ENCODE measurements at places on chromosomes 1 and 21. TPM values are rescaled to one million over a fixed set of nuclear protein-coding genes. Genes with fewer than 3 reads are reported as not detected.

DNA sequence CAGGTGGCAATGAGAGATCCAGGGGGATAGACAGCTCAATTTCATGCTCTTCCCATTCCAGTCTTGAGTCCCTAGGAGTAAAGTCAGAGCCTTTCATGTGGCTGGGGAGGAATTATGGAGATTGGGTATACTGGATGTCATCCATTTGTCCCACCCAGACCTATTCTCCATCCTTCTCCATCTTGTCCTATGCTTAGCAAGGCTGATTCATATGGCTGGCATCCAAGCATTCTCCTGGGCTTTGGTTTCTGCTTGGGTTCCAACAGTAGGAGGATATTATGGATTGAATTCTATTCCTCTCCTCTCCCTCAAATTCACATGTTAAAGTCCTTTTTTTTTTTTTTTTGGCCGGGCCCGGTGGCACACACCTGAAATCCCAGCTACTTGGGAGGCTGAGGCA is 3.8 kb upstream of the CDC20 start:
- H3K27ac ChIP-seq, result no peak overlapping the region
- peaks cover 15% of the 10 kb centered on the region for H3K4me1 ChIP-seq
- no peak overlapping the region for H3K4me3 ChIP-seq
- H3K27me3 ChIP-seq, result no peaks in the 10 kb centered on the region

DNA sequence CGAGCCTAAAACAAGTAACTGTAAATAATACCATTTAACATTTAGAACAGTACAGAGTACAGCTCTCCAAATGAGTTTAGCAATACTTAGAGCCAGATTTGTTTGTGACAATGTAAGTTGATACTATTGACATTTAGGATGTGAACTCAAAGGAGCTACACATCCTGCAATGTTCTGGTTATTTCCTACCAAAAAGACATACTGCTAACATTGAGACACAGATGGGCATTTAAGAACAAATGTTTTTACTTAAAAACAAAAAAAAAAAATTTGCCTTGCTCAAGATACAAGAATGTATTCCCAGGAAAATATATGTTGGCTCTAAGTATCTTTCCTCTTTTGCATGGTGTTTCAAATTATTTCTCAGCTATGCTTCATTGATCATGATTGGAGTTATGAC is 1464.8 kb upstream of the PRMT6 start:
- H3K27me3 ChIP-seq, result no peaks in the 10 kb centered on the region
- DNase-seq, result no peak
- H3K27ac ChIP-seq, result no peak overlapping the region
- no peaks in the 10 kb centered on the region for H3K36me3 ChIP-seq

DNA sequence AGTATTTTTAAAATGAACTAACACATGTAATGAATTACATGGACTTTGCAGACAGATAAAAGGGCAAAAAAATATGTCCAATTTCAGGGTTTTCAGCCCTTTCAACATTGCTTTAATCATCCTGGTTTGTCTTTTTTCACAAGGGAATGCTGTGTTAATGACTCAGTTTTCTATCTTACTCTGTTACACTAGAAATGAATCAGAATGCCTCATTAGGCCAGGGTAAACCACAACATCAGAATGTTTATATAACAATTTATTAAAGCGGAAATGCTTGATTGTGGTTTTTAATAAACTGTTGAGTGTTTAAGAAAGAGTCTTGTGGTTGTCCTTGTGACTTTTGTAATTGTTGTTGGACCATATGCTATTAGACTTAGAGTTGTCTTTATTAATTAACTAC is 13.5 kb downstream of the GORAB start:
- H3K36me3 ChIP-seq, result peaks cover 68% of the 10 kb centered on the region
- no peaks in the 10 kb centered on the region for H3K27me3 ChIP-seq
- DNase-seq, result no peak
- H3K4me3 ChIP-seq, result no peak overlapping the region
- H3K4me1 ChIP-seq, result no peaks in the 10 kb centered on the region

DNA sequence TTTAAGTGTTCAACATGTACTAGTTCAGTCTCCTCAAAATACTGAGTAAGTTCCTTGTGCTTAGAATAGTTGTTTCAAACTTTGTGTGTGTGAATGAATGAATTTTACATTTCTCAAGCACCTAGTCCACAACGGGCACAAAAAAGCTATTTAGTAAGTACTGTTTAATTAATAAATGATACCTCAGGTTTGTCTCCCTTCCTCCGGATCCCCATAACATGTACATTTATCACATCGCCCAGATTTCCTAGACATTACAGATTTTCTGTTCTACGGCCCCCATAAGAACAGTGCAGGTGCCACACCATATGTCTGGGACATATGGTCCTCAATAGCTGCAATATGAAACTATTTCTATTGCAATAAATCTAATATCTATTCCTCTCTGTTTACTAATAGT is 1.3 kb upstream of the TTF2 start:
- no peak for DNase-seq
- no peaks in the 10 kb centered on the region for H3K36me3 ChIP-seq
- H3K4me3 ChIP-seq, result peak overlapping the region; percentile 70
- peak overlapping the region; percentile 85 for H3K27ac ChIP-seq

DNA sequence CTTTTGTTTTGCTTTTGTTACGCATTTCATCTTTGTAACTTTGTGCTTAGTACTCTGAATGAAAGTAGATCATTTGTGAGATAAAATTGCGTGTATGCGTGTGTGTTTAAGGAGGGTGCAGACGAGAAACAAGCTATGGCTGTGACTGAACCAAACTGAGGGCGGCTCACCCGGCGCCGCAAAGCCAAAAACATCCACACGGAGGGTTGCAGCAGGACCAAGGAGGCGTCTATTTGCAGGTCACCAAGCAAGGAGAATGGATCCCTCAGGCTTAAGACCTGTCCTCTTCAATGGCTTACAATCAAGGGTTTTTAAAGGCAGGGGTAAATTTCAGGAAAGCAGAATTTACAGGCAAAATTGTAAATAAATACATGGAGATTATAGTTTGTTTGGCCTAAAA is 12.8 kb downstream of the GCSAML start:
- DNase-seq, result no peak
- H3K4me3 ChIP-seq, result no peak overlapping the region
- no peaks in the 10 kb centered on the region for H3K36me3 ChIP-seq
- no peaks in the 10 kb centered on the region for H3K4me1 ChIP-seq
- H3K27ac ChIP-seq, result no peak overlapping the region

DNA sequence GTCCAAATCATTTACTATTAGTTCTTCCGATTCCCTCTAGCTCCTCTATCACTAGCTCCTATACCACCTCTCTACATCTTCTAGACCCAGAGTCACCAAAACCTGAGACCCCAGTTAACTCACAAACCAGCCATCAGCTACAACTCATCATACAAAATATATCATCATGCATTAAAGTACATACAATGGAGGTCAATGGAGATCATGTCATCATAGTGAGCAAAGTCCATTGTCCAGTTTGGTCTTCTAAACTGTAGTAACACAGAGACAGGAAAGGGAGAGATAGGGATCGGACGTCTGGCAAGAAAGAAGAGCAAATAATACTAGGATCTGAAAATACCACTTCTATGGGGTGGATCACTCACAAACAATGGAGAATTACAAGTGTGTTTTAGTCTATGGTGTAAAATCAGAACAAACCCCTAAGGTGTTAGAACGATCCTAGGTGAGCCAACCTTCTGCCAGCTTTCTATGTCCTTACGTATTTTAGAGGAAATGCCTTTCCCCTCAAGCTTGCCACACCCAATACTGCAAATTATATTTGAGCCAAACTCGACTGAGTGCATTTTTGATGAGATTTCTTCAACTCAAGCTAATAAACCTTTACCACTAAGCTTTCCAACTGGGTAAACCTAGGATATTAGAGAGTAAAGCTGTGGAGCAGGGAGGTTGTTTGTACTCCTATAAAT is 3.9 kb downstream of the ADIPOR1 start:
- no peaks in the 10 kb centered on the region for H3K27me3 ChIP-seq
- no peak overlapping the region for H3K4me3 ChIP-seq
- H3K27ac ChIP-seq, result no peak overlapping the region
- peaks cover 27% of the 10 kb centered on the region for H3K4me1 ChIP-seq
- peaks cover 20% of the 10 kb centered on the region for H3K36me3 ChIP-seq

DNA sequence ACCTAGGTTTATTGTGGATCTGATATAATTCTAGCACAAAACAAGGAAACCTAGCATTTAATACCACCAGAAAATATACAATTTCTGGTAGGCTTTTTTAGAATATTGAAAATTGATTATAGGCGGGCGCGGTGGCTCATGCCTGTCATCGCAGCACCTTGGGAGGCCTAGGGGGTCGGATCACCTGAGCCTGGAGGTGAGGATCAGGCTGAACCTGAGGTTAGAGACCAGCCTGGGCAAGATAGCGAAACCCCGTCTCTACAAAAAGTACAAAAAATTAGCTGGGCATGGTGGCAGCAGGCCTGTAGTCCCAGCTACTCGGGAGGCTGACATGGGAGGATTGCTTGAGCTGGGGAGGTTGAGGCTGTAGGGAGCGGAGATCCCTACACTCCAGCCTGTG is 948 bp upstream of the COP1 start:
- peaks cover 14% of the 10 kb centered on the region for H3K4me1 ChIP-seq
- DNase-seq, result no peak
- H3K27ac ChIP-seq, result peak overlapping the region; percentile 92
- H3K4me3 ChIP-seq, result peak overlapping the region; percentile 99
- no peaks in the 10 kb centered on the region for H3K27me3 ChIP-seq
- H3K36me3 ChIP-seq, result no peaks in the 10 kb centered on the region

DNA sequence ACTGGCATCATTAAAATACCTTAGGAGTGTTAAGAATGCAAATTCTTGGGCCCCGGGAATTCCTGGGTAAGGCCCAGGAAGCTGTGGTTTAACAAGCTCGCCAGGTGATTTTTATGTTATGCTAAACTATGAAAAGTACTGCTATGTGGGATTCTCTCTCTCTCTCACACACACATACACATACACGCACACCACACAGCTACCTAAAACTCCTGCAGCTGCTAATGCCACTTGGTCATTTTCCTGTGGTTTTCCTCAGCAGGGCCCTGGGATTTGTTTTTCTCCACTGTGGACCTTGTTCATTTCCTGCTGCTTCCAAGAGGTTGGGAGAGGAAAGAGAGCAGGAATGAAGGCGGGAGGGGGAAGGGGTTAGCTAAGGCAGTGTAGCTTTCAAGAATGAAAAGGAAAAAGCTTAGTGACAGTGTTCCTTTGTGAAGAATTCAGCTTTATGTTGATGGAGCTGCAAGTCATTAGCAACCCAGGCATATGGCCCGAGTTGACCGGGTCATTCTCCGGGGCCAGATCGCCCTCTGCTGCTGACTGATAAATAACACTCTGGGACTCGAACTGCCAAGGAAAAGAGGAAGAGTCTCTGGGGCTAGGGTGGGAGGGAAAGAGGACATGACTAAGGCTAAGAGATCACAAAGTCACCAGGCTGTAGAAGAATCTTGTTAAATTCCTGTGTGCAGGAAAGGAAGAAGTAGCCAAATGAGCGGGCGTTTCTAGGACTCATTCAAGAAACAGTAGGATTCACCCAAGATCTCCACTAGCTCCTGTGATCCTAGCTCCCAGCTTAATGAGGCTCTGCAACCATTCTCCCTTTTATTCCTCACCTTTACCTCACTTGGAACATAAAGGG is 30.5 kb upstream of the LRIG2 start:
- no peak overlapping the region for H3K4me3 ChIP-seq
- DNase-seq, result no peak
- no peak overlapping the region for H3K27ac ChIP-seq

DNA sequence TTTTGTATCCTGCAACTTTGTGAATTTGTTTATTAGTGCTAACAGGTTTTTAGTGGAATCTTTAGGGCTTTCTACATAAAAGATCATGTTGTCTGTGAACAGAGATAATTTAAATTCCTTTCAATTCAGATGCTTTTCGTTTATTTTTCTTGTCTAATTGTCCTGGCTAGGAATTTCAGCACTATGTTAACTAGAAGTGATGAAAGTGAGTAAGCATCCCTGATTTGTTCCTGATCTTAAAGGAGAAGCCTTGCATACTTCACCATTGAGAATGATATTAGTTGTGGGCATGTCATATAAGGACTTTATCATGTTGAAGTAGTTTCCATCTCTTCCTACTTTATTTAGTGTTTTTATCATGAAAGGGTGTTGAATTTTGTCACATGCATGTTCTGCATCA is 23.6 kb upstream of the TRIM67 start:
- no peak for DNase-seq
- H3K36me3 ChIP-seq, result no peaks in the 10 kb centered on the region
- no peak overlapping the region for H3K4me3 ChIP-seq
- H3K27me3 ChIP-seq, result peaks cover 17% of the 10 kb centered on the region
- H3K27ac ChIP-seq, result no peak overlapping the region

DNA sequence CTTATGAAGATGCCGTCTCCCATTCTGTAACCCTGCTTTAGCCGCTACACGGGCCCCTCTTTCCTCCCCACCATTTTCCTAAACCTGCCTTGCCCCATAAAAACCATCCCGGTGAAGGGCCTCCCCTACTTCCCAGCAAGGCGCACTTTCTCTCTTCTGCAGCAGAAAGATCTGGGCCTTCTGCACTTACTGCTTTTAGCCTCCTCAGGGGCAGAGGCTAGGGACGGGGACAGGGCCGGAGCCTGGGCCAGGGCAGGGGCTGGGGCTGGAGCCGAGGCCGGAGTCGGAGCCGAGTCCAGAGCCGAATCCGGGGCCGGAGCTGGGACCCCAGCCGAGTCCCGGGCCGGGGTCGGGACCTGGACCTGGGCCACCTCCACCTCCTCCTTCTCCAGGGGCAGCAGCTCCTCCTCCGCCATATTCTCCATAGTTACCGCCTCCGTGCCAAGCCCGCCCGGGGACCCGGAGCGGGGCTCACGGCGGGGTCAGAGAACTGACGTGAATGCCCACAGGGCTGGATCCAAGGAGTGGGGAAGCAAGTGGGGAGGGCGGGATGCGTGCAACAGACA is 382 bp downstream of the TRMT1L start:
- peak overlapping the region; percentile 99 for H3K4me3 ChIP-seq
- peaks cover 25% of the 10 kb centered on the region for H3K4me1 ChIP-seq
- peak; percentile 12 for DNase-seq
- no peaks in the 10 kb centered on the region for H3K36me3 ChIP-seq
- peak overlapping the region; percentile 99 for H3K27ac ChIP-seq

- peaks cover 9% of the 10 kb centered on the region for H3K36me3 ChIP-seq
- peak overlapping the region; percentile 6 for H3K4me3 ChIP-seq
- H3K27ac ChIP-seq, result peak overlapping the region; percentile 91
- peaks cover 62% of the 10 kb centered on the region for H3K4me1 ChIP-seq
- no peak for DNase-seq
Measured at GRCh38 chr1:26283279-26283853, 3.5 kb downstream of the SH3BGRL3 start.

DNA sequence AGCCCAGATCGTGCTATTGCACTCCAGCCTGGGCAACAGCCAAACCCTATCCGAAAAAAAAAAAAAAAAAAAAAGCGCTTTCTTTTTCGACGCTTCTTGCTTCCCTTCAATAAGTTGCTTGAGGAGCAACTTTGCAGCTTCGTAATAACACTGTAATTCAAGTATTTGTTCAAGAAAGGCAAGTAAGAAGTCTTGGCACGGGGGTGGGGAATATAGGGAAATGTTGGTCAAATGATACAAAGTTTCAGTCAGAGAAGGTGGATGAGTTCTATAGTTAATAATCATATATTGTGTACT is 871 bp upstream of the PSMA5 start:
- peak overlapping the region; percentile 88 for H3K4me3 ChIP-seq
- no peaks in the 10 kb centered on the region for H3K36me3 ChIP-seq
- H3K27me3 ChIP-seq, result no peaks in the 10 kb centered on the region
- H3K27ac ChIP-seq, result peak overlapping the region; percentile 79
- DNase-seq, result no peak
- H3K4me1 ChIP-seq, result peaks cover 21% of the 10 kb centered on the region

Gene CNR2
- 1.0 TPM for total RNA-seq

Gene GABRD
- not detected for total RNA-seq

Gene LDLRAD1
- total RNA-seq, result not detected

Gene CXADR
- total RNA-seq, result 0.35 TPM

Gene NBPF11
- 26.3 TPM for total RNA-seq

Gene HSD3B2
- total RNA-seq, result 2.6 TPM

All from T-cell (primary cell).